ENCODE measurements at places on chromosomes 2 and 18.
A peak's percentile ranks its signal among the peaks of the same experiment; 100 is the strongest.

DNA sequence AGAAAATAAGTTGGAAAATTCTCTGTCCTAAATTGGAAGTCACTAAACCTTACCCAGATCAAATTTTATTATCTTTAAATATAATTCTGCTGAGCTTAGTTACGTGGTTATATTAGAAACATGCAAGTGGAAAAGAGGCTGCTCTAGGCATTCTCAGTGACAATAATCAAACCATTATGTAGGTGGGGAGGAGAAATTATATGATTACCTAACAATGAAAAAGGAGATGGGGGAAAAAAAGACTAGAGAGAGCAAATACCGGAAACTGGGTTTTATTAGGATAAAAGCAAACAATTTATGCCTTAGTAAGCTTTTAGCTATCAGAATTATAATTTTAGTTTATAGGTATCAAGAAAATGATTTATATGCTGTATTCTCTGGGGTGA is 53.2 kb downstream of the PHLPP1 start:
- DNase-seq, result no peak

GRCh38 chr2:29841386-29842004 is 79.9 kb downstream of the ALK start:
- DNase-seq, result peak; percentile 0

DNA sequence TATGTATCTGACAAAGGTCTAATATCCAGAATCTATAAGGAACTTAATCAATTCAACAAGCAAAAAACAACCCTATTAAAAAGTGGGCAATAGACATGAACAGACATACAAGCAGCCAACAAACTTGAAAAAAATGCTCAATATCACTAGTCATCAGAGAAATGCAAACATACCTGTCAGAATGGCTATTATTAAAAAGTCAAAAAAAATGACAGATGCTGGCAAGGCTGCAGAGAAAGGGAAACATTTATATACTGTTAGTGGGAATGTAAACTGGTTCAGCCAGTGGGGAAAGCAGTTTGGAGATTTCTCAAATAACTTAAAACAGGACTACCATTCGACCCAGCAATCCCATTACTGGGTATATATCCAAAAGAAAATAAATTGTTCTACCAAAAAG is 21.6 kb downstream of the SESTD1 start:
- no peak for DNase-seq

DNA sequence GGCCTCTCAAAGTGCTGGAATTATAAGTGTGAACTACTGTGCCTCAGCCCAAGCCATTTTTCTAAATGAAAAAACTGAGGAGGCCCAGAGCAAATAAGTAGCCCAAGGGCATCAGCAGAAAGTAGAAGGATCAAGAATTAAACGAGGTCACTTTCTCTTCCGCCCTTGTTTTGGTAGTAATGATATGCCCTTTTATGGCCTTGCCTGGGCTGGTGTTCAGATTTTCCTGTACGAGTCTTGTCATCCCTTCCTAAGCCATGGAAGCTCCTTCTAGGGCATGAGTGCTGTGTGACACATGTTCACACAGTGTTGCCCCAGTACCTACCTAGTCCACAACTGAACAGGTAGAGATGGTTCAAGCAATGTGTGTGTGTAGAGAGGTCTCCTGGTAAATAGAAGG is 6.6 kb downstream of the HPCAL1 start:
- DNase-seq, result no peak
